ENCODE measurements at places on chromosomes 16 and 17.

- DNase-seq, result no peak
Measured at GRCh38 chr16:19123535-19124178, 9.9 kb downstream of the ITPRIPL2 start.

GRCh38 chr17:40793832-40794231, 5.9 kb downstream of the KRT28 start:
- no peak for DNase-seq

- no peak for DNase-seq
Measured at GRCh38 chr16:53378138-53378537, 56.1 kb upstream of the RBL2 start.

DNA sequence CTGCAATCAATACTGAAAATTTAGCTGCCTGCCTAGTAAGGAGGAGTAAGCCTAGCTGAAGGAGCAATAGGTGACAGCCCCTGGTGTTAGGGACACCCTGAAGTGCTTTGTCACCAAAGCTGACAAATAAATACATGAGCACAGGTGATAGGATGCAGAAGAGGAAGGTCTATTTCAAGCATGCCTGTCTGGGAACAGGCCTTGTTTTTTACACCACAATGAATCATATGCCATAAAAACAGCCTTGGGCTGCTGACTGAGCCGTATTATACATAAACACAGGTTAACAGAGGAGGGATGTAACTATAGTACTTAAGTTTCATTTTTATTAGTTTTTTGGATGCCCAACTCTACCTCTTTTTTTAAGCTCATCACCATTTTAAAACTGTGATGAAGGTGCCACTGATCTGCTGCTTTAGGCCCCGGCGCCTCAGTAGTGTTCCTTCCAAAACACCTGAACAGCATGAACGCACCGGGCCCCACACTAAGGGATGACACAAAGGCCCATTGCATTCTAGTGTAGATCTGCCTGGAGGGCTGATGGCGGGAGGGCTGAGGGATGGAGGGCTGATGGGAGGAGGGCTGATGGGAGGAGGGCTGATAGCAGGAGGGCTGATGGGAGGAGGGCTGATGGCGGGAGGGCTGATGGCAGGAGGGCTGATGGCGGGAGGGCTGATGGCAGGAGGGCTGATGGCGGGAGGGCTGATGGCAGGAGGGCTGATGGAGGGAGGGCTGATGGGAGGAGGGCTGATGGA, 150.3 kb downstream of the AATF start:
- no peak for DNase-seq

DNA sequence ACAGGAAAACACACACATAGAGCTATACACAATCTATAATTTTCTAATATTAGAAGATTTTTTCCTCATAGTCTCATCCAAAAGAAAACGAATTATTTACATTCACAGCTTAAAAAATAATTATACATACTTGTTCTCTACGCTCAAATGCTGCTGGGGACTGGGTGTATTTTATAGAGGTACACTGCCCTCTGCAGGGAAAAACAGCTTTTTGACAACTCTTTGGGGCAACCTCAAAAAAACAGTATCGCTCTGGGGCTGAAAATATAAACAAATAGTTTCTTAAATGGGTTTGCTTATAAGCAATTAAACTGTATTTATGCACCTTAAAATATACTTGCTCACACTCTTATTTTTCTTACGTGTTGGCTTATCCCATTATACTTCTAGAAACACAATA, 261.8 kb upstream of the PSMD7 start:
- DNase-seq, result no peak

- DNase-seq, result no peak
Measured at GRCh38 chr16:86303787-86304678, 206.3 kb upstream of the FOXF1 start.

DNA sequence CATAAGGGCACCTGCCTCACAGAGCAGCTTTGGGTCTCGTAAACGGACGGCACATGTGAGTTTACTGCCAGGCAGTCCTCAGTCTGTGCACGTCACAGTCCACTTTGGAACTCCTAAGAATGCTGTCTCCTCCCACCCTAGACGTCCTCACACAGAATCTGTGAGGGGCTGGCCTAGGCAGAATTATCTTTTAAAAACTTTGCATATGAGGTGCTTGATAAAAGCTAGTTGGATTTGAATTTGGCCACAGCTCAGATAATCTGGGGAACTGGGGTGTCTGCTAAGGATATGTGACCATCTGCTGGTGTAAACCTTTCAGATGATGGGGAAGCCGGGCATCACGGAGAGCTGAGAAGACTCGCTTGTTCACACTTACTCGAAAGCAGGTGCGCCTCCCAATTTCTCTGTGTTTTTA, 64.4 kb downstream of the METRNL start:
- DNase-seq, result no peak

- DNase-seq, result no peak
Measured at GRCh38 chr17:12127667-12128066, 107.0 kb downstream of the MAP2K4 start.

GRCh38 chr16:68073902-68074760, 11.0 kb upstream of the NFATC3 start:
- no peak for DNase-seq

DNA sequence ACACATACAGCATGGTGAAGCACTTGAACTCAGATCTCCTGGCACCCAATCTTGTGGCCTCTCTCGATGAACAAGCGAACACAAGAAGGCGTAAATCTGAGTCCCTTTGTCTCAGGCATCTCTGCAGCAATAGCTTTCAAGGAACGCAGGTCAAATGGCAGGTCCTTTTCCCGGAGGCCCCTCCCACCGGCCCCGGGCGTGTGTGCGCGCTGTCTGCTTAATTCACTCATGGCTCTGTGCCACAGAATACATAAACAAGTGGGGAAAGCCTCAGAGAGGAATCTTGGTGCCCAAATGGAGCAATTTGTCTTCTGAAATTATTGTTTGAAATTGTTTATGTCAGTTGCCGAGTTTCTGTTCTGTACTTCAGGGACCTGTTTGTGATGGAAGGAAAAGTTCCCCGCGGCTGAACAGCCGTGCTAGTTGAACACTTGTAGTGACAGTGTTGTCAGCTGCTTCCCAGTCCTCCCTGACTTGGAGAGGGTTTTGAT, 14.8 kb downstream of the MYOCD start:
- DNase-seq, result no peak

- DNase-seq, result peak; percentile 24
Measured at GRCh38 chr16:89200124-89200849, at the start of gene SLC22A31. SLC22A31 (minus strand) TSS chr16:89200537; CDS start chr16:89200501, 36 bp downstream.

DNA sequence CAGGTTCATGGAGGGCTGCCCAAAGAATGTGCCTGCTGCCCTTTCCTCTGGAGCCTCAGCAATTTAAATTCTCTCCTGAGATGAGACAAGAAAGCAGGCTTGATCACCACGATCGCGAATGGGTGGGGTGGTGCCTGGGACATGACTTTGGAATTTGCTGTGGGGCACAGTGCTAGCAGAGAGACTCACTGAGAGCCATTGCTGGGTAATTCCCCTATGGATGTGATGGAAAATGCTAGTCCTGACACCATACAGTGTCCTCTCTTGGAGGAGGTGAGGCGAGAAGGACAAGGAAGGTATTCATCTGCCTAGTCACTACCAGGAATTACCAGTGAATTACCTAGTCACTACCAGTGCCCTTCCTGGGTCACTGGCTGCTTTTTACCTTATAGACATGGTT, 15.5 kb downstream of the FAM20A start:
- DNase-seq, result no peak

- peak; percentile 16 for DNase-seq
Measured at GRCh38 chr16:4115209-4115948, 863 bp downstream of the ADCY9 start.

GRCh38 chr17:4739122-4740024, at the start of the genes CXCL16 and ZMYND15:
CXCL16 (minus strand) TSS chr17:4739928; CDS start chr17:4739339, 589 bp downstream.
ZMYND15 (plus strand) TSS chr17:4739833; CDS start chr17:4740549, 716 bp downstream.
- no peak for DNase-seq

DNA sequence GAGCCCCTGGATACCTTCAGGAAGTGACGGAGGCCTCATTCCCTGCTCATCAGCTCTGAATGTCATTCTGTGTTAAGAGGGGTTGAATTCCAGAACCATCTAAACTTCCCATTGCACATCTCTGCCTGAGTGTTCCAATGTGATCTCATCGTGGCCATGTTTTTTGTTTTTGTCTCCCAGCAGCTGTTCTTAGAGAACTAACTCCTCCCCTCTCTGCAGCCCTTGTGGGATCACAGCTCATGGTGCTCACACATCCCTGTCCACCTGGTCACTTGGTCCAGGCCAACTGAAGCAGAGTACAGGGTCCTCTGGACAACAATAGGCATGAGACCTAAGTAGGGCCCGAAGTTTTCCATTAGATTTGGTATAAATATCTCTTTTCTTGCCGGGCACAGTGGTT, 6.0 kb upstream of the SYT17 start:
- no peak for DNase-seq

- DNase-seq, result no peak
Measured at GRCh38 chr17:82034371-82035011, 3.0 kb downstream of the DCXR start.

- DNase-seq, result no peak
Measured at GRCh38 chr16:64919929-64920607, 201.8 kb downstream of the CDH11 start.

GRCh38 chr17:80605326-80606066, 60.9 kb downstream of the RPTOR start:
- peak; percentile 35 for DNase-seq
